ENCODE measurements at places on chromosomes 16 and 17.

DNA sequence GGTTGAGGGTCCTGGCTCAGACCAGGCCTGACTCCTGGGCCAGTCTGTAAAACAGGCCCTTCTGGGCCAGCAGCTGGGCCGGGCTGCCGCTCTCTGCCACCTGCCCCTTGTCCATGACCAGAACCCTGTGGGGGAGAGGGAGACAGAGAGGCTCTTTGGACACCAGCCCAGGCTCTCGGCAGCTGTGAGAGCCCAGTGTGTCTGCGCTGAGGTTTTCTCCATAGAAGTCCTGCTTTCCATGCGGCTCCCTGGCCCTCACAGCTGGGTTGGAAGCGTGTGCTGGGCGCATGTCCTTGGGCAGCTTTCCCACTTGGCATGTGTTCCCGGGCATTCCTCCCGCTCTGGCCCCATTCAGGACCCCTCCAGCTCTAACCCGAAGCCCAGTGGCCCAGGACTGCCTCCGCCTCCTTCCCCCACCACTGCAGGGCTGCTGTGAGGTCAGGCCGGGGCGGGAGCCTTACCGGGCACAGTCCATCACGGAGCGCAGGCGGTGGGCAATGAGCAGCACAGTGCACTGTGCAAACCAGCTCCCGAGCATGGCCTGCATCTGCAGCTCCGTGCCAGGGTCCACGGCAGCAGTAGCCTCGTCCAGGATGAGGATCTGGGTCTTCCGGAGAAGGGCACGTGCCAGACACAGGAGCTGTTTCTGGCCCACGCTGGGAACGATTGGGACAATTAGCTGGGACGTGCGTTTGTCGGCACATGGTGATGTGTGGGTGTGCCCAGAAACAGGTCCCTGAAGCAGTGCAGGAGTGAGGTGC lies 73.0 kb downstream of the ABCC6 start:
- no peak for DNase-seq

DNA sequence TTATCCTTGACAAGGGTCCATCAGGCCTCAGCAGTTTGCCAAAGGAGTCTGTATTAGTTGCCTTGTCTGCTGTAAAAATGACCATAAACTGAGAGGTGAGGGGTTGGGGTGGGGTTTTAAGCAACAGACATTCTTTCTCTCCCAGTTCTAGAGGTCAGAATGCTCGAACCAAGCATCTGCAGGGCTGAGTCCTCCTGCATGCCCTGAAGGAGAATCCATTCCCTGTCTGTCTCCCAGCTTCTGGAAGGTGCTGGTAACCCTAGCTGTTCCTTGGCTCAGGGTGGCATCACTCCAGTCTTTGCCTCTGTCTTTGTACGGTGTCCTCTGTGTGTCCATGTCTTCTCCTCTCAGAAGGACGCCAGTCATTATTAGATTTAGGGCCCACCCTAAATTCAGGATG lies 17.5 kb upstream of the IRF8 start:
- no peak for DNase-seq

DNA sequence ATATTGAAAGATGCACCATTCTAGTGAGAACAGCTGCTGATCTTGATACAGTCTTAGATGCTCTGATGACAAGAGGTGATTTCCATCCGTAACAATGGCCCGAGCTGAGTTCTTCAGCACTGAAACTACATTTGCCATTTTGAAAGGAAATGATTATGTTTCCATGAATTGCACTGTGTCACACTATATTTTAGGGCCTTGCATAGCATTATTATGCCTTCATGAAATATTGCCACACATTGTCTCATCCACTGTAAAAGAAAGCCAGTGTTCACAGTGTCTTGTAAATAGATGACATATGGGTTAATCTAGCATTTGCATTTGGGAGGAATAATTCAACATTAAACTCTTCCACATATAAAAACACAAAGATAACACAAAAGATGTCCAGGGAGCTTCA lies 438.3 kb upstream of the PSMD7 start:
- DNase-seq, result no peak

DNA sequence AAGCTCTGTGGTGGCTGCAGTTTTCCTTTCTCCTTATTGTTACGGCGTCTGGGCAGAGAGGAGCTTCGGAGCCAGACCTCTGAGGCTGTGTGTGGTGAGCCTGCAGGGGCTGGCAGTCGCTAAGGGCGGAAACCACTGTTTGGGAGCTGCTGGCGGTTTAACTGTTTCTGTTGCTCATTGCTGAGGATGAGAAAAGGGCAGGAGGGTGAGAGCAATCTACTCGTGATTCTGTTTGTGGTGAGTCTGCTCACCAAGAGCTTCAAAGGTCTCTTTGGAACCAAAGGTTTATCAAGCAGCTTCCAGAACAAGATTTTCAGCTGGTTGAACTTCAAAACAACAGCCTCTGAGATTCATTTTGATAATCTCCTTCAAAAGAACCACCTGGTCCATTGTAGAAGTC lies 143.9 kb downstream of the ANKFN1 start:
- DNase-seq, result no peak

DNA sequence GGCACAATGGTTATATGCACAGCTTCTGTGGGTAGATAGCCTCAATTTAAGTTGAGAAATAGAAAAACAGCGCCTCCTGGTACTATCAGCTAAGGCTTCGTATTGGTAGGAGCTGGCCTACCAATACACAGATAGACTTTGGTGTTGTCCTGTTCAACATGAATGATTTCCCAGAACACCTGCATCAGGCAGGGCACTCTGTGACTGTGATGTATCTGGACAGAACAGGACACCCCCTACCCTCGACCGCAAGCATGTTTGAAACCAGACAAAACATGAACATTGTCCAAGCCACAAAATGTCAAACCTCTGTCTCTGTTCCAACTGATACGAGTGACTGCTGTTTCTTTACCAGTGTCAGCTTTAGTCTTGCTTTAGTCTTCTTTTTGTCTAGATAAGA lies 144.9 kb downstream of the HAPSTR1 start:
- no peak for DNase-seq

DNA sequence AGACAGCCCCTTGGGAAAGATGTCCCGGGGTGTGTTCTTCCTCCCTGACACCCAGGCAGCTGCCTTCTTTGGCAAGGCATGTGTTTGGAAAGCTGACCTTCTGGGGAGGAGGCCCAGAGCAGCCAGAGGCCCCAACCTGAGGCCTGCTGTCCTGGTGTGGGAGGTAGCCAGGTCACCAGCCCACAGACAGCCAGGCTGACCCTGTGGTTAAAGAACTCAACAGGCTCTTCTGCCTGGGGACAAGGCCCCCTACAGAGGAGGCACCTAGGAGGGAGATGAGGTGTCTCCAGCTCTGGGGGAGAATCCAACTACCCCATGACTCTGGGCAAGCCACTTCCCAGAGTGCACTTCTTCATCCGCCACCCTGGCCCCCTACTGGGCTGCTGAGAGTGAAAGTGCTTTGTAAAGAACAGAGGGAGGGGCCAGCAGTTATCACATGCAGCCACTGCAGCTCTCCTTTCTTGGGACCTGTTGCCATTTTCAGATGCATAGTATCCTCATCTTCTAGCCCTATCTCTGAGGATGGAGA lies 13.1 kb upstream of the SREBF1 start:
- DNase-seq, result peak; percentile 72

- DNase-seq, result no peak
These were observed 147.9 kb downstream of the MAF start for GRCh38 chr16:79452671-79453070.

DNA sequence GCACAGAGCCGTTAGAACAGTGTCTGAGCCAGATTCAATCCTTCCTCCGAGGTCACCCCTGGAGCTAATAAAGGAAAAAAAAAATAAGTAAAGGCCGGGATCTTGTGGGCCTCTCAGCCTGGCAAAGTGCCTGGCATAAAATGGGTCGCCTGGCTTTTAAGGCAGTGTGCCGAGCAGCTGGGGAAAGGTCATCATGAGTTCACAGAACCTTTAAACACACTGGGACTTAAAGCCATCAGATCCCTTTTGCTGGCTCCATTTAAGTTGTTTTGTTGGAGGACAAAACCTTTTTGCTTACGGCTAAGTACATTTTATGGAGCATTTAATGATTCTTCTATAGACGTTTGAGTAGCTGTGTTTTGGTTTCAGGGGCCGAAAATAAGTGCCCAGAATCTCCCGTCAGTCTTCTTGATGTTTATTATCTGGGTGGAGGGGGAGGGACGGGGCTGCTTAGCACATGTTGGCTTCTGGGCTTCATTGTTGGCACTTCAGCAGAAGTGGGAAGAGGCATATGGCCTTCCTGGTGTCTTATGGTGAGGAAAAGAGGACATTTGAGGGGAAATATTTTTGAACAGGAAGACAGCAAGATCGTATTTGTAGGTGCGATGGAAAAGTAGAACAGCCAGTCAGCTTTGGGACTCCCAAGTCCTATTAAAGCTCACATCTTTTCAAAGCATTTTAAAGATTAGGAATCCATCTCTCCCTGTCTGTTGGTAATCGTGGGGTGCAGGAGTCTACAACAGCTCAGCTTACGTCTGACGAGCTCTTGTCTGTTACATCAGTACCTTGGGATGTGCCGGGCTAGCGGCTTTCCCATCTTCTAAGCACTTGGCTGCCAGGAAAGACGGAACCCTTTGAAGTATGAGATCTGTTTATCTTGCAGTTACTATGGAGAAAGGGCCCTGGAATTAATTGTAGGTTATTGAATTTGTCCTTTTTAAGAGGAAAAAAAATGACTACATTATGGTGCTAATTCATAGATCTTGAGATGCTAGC lies 31.1 kb downstream of the RBFOX1 start:
- DNase-seq, result no peak

DNA sequence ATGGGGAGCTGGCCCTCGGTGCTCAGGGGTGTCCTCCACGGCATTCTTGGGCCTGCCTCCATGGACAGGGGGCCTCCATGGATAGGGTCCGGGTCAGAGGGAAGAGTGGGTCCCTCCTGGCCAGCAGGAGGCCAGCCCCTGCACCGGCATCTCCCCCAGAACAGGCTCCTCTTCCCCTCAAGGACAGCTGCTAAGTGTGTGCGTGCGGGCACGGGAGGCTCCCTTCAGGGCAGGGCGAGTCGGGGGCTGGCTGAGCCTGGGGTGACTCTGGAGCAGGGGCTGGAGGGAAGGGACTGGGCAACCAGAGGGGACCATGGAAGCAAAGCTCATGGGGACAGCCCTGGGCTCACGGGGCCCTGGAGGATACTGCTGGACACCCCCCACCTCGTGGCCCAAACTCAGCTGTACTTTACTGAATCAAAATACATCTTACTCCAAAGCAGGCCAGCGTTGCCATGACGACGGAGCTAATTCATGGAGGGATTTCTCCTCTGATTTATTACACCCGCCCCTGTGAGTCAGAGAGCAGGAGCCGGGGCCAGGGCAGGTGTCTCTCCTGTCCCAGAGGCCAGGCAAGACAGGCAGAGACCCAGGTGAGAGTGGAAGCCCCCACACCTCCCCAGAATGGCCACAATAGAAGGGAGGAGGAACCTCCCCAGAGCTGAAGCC lies 2.1 kb downstream of the CASKIN1 start:
- DNase-seq, result no peak

GRCh38 chr16:23552161-23552560 lies 5.0 kb downstream of the EARS2 start:
- DNase-seq, result no peak

DNA sequence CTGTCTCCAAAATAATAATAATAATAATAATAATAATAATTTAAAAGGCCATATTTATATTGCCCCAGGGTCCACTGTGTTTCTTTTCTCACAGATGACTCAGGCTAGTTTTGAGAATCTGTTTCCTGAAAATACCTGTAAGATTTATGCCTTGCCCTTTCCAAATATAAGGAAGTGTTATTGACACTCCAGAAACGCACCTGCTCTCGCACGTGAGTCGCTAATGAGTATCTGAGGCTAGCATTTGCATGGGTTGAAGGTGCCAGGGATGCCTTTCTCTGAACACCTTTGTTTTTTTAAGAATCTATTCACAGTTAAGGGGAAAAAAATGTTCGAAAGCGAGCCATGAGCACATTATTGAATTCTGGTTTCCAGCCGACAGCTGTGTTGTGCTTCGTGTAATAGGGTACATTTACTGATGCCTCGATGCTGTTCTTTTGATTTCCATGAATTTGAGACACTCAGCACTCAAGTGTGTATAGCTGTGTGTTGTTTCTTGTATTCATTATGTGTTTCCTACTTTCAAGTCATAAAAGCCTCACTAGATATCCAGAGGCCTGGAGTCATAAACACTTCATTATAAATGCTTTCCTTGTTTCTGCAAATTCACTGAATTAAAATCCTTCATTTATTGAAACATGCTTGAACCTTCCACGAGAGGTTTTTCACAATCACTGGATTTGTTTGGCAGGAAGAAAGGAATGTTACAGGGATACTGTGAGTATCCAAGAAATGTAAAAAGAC lies 45.0 kb upstream of the NOL11 start:
- no peak for DNase-seq

DNA sequence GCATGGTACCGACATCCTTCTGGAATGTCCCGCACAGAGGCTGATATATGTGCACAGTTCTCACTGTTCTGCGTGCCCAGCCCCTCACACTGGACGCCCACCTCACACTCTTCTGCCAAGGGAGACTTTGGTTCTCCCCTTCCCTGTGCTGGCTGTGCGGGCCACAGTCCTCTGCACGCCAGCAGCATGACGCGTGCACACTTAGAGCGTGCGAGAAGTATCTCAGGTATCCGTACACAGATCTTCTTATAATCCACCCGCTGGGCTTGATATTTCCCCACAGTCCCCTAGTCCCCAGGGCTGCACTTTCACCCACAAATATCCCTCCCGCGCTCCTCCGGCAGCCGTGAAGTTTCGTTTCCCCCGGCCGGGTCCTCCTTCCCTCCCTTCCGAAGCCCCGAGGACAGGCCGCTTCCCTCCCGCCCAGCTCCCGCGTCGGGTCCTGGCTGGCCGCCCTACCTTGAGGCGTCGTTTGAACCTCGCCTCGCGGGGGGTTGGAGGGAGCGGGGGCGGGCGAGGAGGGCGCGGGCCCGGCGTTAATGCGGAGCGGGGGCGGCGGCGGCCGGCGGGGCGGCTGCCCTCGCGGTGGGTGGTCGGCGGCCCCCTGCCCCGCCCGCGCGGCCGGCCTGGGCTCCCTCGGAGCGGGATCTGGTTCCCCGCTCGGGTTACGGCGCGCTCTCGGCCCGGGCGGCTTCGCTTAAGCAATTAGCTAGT lies 5.0 kb upstream of the FOXF1 start:
- peak; percentile 53 for DNase-seq

GRCh38 chr16:67443265-67443664 lies 12.3 kb downstream of the HSD11B2 start:
- DNase-seq, result no peak

DNA sequence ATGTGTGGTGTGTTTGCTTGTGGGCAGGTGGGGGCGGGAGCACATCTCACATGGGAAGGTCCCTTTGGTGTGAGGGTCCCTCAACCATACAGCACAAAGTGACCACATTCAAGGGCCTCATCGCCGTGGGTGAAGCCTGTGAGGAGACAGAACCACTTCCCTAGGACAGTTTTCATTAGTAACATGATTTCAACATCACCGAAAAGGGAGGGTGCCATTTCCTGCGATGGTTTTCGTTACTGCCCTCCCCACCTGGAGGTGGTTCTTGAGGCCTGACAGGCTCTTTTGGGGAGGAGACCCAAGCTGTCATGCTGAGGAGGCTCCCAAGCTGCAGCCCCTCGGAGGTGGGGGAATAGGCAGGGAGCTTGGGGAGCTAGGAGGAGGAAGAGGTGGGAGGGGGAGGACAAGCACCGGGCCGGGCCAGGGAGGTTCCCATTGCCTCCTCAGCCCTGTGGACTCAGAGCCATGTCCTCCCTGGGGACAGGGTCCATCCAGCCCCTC lies 9.5 kb downstream of the CD300LB start:
- DNase-seq, result peak; percentile 40
